AG04449 (cell line): ENCODE measurements at places on chromosomes 4 and X.

- no peak for DNase-seq
These were observed 51.1 kb downstream of the SCML1 start for GRCh38 chrX:17788439-17788838.

- DNase-seq: no peak
These were observed 41.5 kb upstream of the ANKRD50 start for GRCh38 chr4:124753941-124754581.

GRCh38 chr4:82381235-82381634, 7.4 kb upstream of the HNRNPD start:
- no peak for DNase-seq

DNA sequence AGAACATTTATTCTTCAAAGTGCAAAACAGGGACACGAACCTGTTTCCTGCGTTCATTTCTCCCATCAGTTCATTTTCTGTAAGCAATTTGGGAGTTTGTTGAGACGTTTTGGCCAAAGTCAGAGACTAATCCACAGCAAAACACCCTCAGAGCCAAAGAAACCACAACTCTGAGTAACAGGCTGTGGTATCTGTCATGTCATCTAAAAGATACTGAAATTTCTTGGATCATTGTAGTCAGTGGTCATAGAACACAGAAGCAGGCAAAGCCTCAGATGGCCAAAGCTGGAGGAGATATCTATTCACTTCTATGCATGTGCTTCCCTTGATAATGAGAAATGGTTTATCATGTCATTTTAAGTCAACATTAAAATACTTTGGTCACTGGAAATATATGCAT, 485.6 kb upstream of the GALNT7 start:
- peak; percentile 7 for DNase-seq

DNA sequence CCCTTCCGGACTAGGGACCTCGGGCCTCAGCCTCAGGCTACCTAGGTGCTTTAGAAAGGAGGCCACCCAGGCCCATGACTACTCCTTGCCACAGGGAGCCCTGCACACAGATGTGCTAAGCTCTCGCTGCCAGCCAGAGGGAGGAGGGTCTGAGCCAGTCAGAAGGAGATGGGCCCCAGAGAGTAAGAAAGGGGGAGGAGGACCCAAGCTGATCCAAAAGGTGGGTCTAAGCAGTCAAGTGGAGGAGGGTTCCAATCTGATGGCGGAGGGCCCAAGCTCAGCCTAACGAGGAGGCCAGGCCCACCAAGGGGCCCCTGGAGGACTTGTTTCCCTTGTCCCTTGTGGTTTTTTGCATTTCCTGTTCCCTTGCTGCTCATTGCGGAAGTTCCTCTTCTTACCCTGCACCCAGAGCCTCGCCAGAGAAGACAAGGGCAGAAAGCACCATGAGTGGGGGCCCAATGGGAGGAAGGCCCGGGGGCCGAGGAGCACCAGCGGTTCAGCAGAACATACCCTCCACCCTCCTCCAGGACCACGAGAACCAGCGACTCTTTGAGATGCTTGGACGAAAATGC, at the start of gene WAS:
WAS (plus strand) TSS at position 389 of the 572 bp plus-strand sequence; CDS start at position 444, 55 bp downstream.
- DNase-seq: no peak
